Fibroblast of the aortic adventitia (primary cell): ENCODE measurements at places on chromosomes 4 and X. TPM values are rescaled to one million over a fixed set of nuclear protein-coding genes. Genes with fewer than 3 reads are reported as not detected.

- no peak for DNase-seq
Measured at GRCh38 chrX:121260596-121261240, 213.3 kb downstream of the GLUD2 start.

DNA sequence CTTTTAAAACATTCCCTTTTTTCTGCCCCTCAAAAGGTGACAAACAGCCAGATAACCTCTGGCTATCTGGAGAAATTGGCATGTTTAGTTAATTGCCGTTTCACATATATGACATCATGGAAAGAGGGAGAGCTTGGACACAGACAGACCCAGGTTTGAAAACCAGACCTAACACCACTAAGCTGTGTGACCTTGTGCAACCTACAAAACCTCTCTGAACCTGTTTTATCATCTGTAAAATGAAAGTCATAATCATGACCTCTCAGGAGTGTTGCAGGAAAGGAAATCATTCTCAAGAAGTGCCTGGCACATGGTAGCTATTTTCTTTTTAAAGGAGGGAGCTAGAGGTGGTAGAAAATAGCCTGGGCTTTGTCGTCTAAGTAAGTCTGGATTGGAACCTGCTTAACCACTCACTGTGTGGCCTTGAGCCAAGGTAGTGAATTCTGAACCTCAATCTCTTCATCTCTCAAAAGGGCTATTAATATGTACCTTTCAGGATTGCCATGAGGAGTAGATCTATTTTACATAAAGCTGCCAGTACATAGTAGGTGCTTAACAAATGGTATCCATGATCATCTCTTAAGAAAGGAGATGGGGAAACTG, 363.5 kb downstream of the BCOR start:
- no peak for DNase-seq

- DNase-seq: no peak
Measured at GRCh38 chr4:36337665-36338185, 56.3 kb downstream of the DTHD1 start.

- no peak for DNase-seq
Measured at GRCh38 chrX:37862851-37863250, 15.5 kb upstream of the DYNLT3 start.

- no peak for DNase-seq
Measured at GRCh38 chr4:61445374-61446063, 245.4 kb downstream of the ADGRL3 start.

- no peak for DNase-seq
Measured at GRCh38 chr4:112287258-112287989, 1.7 kb upstream of the TIFA start.

- peak; percentile 58 for DNase-seq
Measured at GRCh38 chr4:78529569-78530209, 21.9 kb upstream of the ANXA3 start.

- no peak for DNase-seq
Measured at GRCh38 chr4:6910340-6910959, 824 bp downstream of the TBC1D14 start.

GRCh38 chr4:140952717-140953116, 180.6 kb downstream of the RNF150 start:
- DNase-seq: peak; percentile 34

GRCh38 chr4:20127626-20128025, 124.1 kb upstream of the SLIT2 start:
- DNase-seq: peak; percentile 64

GRCh38 chr4:91325495-91325894, 978.3 kb upstream of the GRID2 start:
- peak; percentile 85 for DNase-seq

GRCh38 chr4:134328741-134329140, 127.2 kb upstream of the PABPC4L start:
- no peak for DNase-seq

DNA sequence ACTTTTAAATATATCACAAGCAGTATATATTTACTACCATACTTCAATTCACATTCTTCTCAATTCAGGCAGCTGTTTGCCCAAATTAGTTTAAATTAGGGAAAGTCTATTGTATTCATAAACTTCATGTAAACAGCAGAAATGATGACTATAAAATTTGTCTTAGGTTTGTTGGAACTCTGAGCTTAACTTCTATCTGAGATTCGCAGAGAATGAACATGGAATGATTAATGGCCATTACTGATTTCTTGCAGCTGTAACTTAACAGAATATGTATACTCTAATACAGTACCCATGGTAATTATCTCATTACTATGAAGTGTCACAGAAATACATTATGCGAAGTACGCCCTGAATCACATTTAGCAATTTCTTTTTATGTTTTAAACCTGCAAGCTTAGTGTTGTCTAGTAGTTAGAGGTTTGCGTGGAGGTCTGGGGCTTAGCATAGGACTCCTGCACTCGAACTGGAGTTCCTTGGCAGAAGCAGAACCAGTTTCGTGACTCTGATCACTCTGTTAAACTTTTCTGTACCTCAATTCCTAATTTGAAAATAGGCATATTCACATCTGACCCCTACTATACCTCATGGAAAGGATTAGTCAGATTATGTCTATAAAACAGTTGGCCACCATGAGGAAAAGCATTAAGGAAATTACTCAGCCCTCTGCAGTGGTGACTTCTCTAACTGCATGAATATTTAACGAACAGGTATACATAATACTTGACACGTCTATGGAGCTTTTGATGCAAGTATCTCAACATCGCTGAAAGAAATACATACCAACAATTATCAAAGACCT, 243.2 kb downstream of the MGST2 start:
- no peak for DNase-seq

DNA sequence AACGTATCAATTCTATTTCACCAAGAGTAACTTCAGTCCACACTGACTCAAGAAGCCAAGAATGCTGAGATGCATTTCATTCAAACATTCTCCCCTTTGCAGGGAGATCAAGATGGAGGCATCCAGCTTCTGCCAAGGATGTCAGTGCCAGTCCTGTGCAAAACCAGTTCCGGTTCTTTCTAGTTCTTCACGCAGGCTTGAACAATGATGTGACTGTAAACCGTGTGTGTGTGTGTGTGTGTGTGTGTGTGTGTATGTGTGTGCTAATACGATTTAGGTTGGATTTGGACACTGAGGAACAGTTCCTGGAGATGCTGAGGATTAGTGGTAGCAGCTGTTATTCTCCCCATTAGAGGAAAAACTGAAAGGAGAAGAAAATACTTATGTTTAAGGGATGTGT, at the start of gene REELD1:
TSS of gene REELD1 (plus strand) at position 301 of the 400 bp plus-strand sequence. CDS start 2,415 bp downstream, outside the sequence.
- DNase-seq: no peak

GRCh38 chr4:68599150-68599549, 23.0 kb upstream of the UGT2B17 start:
- DNase-seq: no peak

DNA sequence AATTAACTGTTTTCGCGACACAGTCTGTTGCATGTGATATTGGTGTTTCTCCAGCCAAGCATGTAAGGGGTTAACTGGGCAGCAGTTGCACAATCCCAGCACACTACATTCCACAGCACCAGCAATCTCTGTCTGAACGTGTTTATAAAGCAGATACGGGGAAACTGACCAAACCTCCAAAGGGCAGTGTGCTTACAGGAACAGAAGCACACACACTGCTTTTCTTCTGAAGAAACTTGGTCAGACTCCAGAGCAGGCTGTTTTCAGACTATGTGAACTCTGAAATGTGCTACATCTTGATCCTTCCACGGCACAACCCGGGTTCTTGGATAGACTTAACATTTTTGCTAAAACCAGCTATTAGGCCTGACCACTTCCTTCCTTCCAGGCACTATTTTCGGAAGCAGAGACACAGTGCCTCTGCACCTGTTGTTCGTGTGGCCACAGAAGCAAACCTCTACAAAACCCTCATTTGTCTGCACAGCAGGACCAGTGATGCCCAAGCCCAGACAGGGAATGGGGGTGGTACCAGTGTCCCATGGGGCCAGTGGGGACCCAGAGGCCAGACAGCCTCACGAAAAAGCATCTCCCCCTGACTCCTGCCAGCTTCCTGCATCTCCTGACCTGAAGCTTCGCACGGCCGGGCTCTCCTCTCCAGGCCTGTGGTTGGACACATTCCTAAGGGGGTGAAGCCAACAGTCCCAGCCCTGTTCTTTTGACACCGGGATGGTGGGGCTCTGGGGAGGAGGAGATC, 90.1 kb downstream of the IRF2 start:
- DNase-seq: peak; percentile 98

DNA sequence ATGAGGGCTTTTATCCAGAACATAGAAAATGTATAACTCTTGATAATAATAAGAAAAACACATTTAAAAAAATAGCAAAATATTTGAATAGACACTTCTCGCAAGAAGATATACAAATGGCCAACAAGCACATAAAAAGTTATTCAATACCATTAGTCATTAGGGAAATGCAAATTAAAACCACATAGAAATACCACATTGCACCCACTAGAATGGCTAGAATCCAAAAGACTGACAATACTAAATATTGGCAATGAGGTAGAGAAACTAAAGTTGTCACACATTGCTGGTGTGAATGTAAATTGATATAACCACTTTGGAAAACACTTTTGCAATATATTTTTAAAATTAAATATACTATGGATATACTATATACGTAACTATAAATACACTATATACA, 754.3 kb upstream of the MAGEB2 start:
- no peak for DNase-seq

- no peak for DNase-seq
Measured at GRCh38 chr4:123517176-123517575, 120.6 kb downstream of the SPRY1 start.

Gene EVC2
- total RNA-seq: 15.5 and 17.1 TPM in 2 replicates

Gene APLN
- 0.54 and 3.8 TPM in 2 replicates for total RNA-seq

Gene SLIT2
- 46.4 and 65.1 TPM in 2 replicates for total RNA-seq

Gene NCAPG
- total RNA-seq: 2.0 and 60.1 TPM in 2 replicates

Gene TLR10
- not detected in 2 replicates for total RNA-seq

Gene KIAA0232
- total RNA-seq: 18.1 and 28.7 TPM in 2 replicates

Gene REPS2
- 0.82 and 1.7 TPM in 2 replicates for total RNA-seq
